ENCODE measurements at places on chromosomes 2 and 18.
A peak's percentile ranks its signal among the peaks of the same experiment; 100 is the strongest.

- DNase-seq = peak; percentile 91
Observed at GRCh38 chr2:164495491-164496223, 125.6 kb downstream of the GRB14 start.

DNA sequence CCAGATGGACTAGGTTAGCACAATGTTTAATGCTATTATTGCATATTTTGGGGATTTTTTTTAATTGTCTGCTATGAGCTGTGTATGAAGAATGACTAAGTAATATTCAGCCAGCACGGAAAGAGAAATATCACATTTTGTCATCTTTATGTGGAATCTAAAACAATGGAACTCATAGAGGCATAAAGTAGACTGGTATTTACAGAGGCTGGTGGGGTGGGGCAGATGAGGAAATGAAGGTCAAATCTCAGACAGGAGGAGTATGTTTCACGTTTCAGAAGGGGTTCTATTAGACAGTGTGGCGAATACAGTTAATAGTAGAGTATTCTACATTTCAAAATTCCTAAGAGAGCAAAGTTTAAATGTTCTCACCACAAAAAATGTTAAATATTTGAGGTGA is 4.7 kb downstream of the CDH19 start:
- DNase-seq = no peak

DNA sequence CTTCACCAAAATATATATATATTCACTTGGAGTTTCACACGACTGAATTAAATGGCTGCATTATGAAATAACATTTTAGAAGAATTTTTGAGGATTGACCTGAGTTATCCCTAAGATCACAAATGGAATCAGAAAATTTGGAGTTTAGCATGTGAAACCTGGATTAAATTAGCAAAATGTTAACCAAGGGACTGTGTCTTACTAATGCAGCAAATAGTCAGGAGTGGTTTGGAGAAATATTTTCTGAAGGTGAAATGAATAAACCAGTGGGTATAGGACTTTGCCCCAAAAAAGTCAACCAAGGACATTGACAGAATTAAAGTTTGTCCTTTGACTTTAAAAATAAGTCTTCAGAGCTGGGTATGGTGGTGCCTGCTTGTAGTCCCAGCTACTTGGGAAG is 111.2 kb downstream of the PRPF40A start:
- no peak for DNase-seq

DNA sequence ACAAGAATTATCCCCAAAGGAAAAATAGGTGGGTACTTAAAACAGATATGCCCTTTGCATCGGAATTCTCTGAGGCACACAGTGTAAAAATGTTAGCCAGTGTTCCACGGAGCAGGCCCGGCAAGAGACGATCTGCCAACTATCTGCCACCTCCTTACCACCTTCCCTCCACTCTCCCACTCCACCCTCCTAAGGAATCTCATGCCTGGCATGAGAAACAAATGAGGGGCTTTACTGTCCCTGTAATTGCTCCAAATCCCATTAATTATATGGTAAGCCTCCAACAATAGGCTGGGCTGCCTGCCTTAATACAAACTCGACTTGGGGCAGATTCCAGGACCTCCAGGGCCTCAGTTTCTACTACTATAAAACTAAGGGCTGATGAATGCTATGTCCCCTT is 102.3 kb downstream of the ZBTB7C start:
- DNase-seq = no peak

GRCh38 chr2:103166456-103167324 is 404.9 kb downstream of the TMEM182 start:
- no peak for DNase-seq

DNA sequence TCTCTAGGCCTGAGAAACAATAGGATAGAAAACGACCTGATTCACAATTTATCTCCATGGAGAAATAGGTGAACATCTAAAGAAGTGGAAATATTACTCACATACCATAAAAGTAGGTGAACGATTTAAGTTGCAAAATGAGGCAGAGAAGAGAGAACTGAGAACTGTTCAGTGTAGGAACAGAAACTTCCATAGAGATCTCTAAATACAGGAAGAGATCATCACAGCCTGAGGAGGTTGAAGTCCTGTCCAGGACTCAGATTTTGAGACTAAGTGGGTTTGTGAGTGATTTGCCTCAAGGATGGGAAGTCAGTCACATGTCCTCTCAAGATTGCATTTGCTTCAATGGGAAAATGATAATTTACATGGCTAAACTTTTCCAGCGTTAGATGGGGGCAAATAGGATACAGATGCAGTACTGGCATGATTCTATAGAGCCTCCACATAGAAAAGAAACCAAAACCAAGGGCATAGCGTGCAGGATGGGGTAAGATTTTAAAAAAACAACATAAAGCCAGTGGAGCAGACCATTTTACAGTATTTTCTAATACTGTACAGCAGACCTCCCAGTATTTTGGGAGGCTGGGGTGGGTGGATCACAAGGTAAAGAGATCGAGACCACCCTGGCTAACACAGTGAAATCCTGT is 68.8 kb downstream of the MEP1B start:
- DNase-seq = no peak

GRCh38 chr2:109258376-109258775 is 129.4 kb downstream of the SH3RF3 start:
- no peak for DNase-seq

GRCh38 chr2:66686755-66687154 is 251.8 kb downstream of the MEIS1 start:
- DNase-seq = no peak

GRCh38 chr2:167424803-167425755 is 536.8 kb downstream of the XIRP2 start:
- DNase-seq = peak; percentile 40

DNA sequence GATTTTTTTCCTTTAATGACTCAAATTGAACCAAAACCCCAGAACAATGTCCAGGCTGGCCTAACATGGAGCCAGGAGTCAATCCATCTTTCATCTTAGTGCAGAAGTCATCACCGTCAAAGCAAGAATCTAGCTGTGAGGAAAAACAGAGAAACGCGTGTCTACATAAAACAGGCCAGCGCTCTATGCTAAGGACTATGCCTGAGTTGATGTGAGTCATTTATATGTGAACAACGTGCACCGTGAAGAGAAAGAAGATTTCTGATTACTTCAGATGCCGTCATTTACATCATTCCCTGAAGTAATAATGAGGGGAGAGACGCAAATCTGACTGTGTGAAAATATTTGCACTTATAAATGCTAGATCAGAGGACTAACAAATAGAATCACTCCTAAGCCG is 34.0 kb upstream of the SALL3 start:
- DNase-seq = no peak

DNA sequence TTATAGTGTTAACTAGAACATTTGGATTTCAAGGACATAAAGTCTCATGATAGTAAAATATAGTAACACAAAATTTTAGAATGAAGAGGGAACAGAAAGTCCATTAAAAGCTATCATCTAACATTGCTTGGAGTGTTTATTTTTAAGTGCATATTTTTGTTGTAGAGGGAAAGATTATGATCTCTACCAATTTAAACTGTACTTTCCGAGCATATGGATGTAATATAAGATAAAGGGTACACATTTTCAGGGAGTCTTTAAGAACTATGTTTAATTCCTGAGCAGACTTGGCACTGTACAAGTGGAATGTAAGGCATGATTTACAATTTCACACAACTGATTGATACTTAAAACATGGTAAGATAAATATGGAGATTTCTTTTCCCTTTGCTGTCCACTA is 34.2 kb upstream of the ZNF804A start:
- no peak for DNase-seq

DNA sequence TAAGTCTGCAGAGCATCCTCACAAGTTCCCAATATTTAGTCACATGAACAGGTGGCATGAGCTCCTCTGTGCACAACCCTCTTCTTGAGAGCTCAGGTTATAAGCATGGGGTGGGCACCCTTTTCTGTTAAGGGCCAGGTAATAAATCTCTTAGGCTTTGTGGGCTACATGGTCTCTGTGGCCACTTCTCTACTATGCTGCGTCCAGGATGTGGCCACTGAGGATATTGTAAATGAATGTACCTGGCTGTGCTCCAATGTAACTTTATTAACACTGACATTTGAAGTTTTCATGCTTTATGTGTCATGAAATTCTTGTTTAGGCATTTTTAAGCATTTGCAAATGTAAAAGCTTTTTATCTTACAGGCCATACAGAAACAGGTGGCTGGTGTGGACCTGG is 116.8 kb upstream of the ST6GAL2 start:
- no peak for DNase-seq

GRCh38 chr2:112156152-112156986 is 18.2 kb downstream of the FBLN7 start:
- DNase-seq = no peak

DNA sequence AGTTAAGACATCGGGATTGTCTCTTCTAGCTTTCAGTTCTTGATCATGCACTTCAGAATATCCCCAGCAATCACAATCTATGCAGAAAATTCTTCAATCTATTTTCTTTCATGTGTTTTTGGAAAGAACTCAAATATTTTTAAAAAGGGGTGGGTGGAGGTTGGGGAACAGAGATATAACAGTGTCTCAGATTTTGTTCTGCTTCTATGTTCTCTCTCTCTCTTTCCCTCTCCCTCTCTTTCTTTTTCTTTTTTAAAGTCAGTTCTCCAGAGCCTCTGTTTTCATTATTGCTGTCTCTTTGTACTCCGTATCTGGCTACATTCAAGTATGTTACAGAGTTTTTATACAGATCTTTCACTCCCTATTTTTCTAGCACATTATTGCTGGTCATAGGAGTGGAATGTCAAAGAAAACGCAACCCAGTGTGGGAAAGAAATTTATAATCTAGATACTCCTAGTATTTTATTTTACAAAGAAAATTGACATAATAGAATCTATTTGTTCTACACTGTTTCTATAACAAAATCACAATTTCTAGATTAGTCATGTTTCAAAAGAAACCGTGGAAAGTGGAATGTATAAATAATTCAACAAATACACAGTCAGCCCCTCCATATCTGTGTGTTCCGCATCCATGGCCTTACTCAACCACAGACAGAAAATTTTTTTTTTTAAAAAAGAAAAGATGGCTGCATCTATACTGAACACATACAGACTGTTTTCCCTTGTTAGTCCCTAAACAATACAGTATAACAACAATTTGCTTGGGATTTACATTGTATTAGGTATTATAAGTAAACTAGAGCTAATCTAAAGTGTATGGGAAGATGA is 11.2 kb upstream of the NEMP2 start:
- DNase-seq = no peak

GRCh38 chr2:86309966-86310365 is 27.5 kb downstream of the REEP1 start:
- DNase-seq = no peak

GRCh38 chr2:164992818-164993217 is 37.5 kb upstream of the SLC38A11 start:
- DNase-seq = peak; percentile 91

- no peak for DNase-seq
Observed at GRCh38 chr2:23346029-23346428, 39.0 kb upstream of the KLHL29 start.

DNA sequence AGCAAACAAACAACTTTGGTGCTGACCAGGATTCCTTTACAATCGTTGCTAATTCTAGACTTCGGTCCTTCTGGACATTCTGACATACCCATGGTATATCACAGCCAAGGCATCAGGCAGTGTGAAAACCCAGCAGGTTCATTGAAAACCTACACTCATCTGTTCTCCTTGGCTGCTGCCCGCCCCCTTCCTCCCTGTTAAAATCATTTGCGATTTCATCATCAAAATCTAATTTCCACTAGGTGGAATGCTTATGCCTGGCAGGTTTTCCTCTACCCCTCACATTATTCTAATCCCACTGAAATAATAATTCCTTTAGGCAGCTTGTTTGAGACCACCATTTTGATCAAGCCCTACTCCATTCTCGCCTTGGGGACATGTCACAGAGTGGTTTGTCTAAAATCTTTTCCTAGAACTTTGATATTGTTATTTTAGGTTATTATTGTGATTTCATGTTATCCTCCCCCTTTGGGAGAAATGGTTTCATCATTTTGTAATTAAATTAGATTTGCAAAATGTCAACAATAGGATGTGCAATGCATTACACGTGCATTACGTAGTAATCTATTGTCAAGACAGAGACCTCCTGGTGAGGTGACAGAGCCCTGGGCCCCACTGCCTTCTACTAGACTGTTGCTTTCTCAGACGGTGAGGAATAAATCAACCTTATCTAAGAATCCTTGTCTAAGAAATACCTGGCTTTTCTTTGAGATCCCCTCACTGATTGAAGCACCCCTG is 31.0 kb upstream of the ASPRV1 start:
- no peak for DNase-seq

GRCh38 chr2:26000561-26001082 is 18.3 kb upstream of the KIF3C start:
- DNase-seq = no peak

GRCh38 chr2:190649798-190650390 is 1.0 kb downstream of the NAB1 start:
- DNase-seq = peak; percentile 67

DNA sequence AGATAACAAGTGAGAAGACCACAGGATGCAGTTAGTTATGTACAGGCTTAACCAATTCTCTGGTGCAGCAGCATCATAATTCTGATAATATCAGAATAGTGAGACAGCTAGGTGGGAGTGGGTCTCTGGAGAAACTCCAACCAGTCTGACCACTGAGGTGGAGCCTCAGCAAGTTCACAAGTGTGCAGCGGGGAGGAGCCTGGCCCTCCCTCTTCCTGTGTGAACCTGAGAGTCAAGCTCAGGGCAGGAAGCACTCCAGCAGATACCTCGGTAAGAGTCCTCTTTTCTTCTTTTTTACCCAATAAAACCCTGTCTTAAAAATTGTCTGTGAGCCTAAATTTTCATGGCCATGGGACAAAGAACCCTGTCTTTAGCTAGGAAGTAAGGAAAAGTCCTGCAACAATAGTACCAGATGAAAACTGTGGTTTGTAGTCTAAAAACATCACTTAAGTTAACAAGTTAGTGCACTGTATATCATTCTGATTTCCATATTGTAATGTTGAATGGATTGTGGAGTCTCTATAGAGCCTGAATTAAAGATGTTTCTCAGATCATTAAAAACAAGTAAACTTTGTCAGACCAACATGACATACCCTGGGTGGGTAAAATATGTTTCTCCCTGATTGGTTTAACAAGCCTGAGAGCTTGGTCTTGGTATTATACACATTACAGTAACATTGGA is 370.8 kb downstream of the TMEM182 start:
- DNase-seq = no peak

GRCh38 chr2:102155703-102156515 is 13.4 kb downstream of the IL1R1 start:
- DNase-seq = no peak

GRCh38 chr18:23470620-23471387 is 17.7 kb downstream of the RIOK3 start:
- DNase-seq = no peak

GRCh38 chr2:26711457-26712161 is 19.1 kb downstream of the KCNK3 start:
- DNase-seq = no peak

GRCh38 chr2:30351116-30351515 is 95.9 kb upstream of the LCLAT1 start:
- no peak for DNase-seq

DNA sequence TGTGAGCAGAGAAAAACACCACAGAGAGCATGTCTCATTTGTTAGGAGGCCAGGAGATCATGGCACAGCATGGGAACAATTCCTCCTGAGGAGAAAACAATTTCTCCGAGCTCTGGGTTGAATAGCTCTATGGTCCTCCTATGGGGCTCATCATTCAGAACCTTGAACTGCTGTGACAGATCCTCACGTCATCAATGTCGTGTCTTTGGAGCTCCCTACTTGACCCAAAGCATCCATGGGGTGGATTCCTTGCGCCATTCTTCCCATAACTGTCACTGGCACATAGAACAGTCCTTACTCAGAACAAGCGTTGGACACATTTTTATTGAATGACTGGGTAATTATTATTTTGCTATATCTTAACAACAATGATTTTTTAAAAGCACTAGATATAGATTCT is 15.8 kb upstream of the TCF4 start:
- DNase-seq = no peak
